Stimulated activated CD8-positive, alpha-beta memory T cell treated with anti-CD3 and anti-CD28 coated beads, Interleukin-4, amount 100 ng/mL, for 4 hours (primary cell): ENCODE measurements at places on chromosomes 2 and 18.

- no peak for DNase-seq
These were observed 260.6 kb downstream of the ANAPC1 start for GRCh38 chr2:111623380-111623779.

GRCh38 chr2:99430614-99431291 is 59.1 kb downstream of the REV1 start:
- no peak for DNase-seq

GRCh38 chr2:180505203-180505602 is 475.2 kb upstream of the UBE2E3 start:
- DNase-seq = no peak

DNA sequence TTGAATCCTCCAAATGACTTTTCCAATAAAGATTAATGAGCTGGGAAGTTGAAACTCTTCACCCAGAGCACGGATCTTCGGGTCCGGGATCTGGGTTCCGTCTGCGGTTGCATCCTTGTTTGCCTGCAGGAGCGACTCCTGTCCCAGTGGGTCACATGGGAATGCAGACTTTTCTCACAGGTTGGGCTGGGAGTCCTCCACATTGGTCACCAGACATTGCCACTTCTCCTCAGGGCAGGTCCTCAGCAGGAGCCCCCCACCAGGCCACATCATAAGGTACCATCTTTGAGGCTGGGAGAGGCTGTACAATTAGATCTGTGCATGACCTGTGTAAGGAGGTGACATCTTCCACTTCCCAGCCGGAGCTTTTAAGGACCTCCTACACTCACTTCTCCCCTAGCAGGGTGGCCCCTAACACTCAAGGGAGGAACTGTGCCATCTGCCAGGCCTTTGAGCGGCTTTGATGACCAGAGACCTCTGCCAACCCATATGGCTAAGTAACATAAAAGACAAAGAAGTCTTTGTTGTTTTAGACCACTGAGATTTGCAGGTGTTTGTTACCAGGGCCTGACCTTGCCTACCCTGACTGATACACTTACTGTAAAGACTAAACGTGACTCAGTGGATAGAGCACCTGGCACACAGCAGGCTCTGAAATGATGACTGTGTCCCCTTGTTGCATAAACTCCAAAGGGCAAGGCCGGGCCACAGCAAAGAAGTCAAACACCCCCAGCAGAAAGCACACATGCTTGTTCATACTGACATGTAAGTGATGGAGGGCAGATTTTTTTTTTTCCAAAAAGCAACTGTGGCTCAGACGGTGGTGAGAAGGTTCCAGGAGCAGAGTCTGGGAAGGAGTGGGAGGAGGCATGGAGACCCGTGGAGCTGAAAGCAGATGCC is 7.9 kb upstream of the TEX51 start:
- no peak for DNase-seq

- no peak for DNase-seq
These were observed 6.1 kb downstream of the CFAP221 start for GRCh38 chr2:119550346-119550745.

DNA sequence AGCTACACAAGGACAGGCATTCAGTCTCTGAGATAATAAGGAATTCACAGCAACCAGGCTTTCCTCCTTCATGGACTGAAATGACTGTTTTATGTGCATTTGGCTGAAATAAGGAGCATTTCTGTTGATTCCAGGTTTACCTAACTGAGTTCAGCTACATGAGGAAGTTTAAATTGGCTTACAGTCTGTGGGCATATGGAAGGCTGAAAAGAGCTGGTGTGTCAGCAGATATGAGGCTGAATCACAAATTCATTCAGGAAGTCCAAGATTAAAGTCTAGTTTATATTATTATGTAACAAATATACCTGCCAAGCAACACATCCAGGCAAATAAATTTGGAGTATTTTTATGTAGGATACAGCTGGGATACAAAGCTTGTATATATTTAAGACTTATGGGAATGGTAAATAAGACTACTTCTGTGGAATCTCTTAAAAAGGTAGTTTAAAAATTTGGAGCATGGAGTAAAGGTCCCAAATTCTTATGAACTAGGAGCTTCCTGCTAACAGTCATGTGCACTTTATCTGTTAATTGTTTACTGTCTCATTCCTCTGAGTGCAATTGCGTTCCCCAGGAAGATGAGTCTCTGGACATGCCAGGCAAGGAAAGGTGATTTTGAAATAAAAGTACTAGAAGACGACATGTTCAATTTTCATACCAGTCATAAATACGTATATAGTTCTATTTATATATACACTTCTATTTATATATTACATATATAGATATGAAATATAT is 53.0 kb downstream of the ZC3H8 start:
- DNase-seq = no peak

DNA sequence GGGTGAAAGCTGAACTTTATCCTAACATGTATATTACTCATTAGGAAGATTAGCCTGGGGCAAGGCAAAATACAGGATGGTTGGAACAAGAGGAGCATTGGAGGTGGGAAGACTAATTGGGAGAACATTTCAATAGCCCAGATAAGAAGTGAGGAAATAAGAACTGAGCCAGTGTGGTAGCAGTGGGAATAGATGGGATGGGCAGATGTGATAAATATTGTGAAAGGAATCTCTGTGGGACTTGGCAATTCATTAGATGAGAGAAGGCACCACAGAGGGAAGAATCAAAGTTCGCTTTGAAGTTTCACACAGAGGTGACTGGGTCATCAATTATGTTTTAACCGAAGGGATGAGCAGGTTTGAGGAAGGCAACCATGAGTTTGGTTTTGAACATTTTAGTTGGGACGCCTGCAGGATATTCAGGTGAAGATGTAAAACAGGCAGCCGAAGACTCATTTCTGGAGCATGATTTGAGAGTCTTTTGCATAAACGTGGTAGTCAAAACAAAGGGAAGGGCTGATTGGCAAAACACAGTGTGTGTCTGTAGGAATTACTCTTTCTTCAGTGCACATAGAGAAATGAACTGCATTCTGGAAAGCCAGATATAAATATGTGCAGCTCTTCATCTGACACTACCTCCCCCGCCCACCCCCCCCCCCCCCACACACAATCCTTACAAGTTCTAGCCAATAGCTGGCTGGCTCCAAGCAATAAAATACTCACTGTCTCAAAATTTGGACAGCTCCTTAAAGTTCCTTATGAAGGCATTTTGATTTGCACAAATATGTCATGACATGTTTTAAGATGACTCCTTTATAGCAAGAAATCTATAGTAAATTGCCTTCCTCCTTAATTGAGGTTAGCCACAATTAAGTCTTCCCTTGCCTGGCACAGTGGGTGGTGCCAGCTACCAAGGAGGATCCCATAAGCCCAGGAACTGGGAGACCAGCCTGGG is 1.9 kb upstream of the SLC1A4 start:
- DNase-seq = no peak

- no peak for DNase-seq
These were observed 40.9 kb upstream of the ATP6V1B1 start for GRCh38 chr2:70894765-70895164.

- DNase-seq = no peak
These were observed 55.5 kb upstream of the EML6 start for GRCh38 chr2:54667726-54668650.

- DNase-seq = no peak
These were observed 255.9 kb downstream of the TXNL1 start for GRCh38 chr18:56382541-56382940.

DNA sequence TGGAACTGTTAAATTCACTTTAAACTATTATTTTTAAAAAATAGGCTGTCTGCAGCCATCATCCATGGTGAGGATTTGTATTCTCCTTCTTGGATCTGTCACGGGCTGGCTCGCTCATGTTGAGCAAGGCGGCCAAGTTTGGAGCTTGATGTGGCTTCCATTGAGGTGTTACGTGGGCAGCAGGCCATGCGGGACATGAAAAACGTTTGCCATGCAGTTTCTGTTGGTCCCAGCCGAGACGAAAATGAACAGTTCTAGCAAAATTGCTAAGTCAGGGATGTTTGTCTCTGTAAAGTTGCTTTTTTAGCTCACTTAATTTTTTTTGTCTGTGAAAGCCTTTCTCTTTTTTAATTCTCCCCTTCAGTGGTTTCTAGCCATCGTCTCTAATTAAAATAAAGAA is 70.2 kb upstream of the MGAT5 start:
- no peak for DNase-seq

- no peak for DNase-seq
These were observed 500.2 kb downstream of the XIRP2 start for GRCh38 chr2:167388497-167388896.

- no peak for DNase-seq
These were observed 226.2 kb downstream of the TPGS2 start for GRCh38 chr18:36602620-36603019.
